8988T (cell line): ENCODE measurements at places on chromosomes 1 and 21.
A peak's percentile ranks its signal among the peaks of the same experiment; 100 is the strongest.

GRCh38 chr1:15680131-15680530 is 4.0 kb upstream of the PLEKHM2 start:
- no peak for DNase-seq

- DNase-seq = peak; percentile 40
These were observed 128.2 kb downstream of the KCNN3 start for GRCh38 chr1:154741741-154742495.

DNA sequence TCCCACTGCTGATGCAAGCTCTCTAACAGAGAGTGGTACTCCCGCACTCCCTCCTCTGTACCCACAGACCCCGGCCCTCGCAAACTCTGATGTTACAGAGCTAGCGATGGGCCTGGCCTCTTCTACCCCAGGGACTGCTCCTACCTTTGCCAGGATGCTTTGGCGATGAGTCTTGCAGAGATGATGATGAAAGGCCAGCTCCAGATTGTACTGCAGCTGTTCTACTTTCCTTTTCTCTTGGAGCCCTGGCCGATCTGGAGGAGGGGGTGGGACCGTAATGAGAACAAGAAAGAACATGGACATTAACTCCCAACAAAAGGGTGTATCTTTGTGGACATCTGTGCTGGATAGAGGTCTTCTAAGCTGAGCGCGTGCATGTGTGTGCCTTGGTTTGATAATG is 6.0 kb upstream of the LINGO4 start:
- no peak for DNase-seq

DNA sequence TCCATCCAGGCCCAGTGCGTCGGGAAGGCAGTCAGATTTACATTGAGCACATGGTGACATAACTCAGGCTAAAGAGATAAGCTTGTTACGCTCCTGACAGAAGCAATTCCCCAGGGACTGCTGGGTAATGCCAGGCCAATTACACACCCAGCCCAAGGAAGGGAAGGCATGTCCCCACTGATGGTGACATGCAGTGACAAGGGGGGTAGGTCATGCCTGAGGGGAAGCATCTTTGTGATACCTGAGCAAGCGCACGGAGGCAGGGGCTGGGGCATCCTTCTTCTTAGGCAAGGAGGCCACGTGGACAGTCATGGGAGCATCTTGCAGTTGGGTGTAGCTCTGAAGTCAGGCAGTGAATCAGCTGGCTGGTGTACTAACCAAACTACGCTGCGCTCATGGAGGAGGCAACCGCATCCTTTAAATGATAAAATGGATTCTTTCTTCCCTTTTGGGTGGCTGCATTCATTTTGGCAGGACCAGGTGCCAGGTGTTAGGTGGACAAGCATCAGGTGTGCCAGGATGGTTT is 39.6 kb upstream of the GRIK3 start:
- DNase-seq = no peak

- DNase-seq = no peak
These were observed 20.8 kb upstream of the MACF1 start for GRCh38 chr1:39183503-39184353.

DNA sequence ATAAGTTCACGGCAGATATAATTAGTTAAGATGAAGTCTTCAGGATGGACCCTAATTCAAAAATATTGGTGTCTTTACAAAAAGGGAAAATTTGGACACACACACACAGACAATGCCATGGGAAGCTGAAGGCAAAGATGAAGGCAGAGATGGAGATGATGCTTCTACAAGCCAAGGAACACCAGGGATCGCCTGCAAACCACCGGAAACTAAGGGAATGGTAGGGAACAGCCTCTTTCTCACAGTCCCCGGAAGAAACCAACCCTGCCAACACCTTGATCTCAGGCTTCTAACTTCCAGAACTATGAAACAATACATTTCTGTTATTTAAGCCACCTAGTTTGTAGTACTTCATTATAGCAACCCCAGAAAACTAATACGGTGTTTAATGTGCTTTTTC is 15.1 kb upstream of the SERTAD4 start:
- DNase-seq = no peak

- no peak for DNase-seq
These were observed 334.9 kb upstream of the AJAP1 start for GRCh38 chr1:4319496-4319895.

DNA sequence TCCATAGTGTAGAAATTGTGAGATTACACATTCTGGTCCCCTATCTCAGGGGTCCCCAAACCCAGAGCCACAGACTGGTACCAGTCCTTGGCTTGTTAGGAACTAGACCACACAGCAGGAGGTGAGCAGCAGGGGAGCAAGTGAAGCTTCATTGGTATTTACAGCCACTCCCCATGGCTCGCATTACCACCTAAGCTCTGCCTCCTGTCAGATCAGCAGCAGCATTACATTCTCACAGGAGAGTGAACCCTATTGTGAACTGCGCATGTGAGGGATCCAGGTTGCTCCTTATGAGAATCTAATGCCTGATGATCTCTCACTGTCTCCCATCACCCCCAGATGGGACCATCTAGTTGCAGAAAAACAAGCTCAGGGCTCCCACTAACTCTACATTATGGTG is 229.7 kb upstream of the IRF2BP2 start:
- no peak for DNase-seq

DNA sequence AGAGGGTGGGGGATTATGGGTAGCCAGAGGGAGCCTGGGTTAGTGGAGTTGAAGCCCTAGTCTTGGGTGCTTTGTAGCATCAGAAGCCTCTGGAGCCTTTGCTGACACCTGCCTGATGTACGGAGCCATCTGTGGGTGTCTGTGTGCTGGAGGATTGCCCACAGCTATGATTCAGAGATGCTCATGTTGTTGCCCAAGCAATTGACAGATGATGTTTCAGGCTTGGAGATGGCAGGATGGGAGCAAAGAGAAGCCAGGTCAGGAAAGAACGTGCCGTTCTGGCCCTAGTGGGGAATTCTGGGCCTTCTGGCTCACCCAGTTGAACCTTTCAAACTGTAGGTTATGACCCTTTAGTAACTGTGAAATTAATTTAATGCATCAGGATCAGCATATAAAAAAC is 27.6 kb downstream of the COQ8A start:
- no peak for DNase-seq

DNA sequence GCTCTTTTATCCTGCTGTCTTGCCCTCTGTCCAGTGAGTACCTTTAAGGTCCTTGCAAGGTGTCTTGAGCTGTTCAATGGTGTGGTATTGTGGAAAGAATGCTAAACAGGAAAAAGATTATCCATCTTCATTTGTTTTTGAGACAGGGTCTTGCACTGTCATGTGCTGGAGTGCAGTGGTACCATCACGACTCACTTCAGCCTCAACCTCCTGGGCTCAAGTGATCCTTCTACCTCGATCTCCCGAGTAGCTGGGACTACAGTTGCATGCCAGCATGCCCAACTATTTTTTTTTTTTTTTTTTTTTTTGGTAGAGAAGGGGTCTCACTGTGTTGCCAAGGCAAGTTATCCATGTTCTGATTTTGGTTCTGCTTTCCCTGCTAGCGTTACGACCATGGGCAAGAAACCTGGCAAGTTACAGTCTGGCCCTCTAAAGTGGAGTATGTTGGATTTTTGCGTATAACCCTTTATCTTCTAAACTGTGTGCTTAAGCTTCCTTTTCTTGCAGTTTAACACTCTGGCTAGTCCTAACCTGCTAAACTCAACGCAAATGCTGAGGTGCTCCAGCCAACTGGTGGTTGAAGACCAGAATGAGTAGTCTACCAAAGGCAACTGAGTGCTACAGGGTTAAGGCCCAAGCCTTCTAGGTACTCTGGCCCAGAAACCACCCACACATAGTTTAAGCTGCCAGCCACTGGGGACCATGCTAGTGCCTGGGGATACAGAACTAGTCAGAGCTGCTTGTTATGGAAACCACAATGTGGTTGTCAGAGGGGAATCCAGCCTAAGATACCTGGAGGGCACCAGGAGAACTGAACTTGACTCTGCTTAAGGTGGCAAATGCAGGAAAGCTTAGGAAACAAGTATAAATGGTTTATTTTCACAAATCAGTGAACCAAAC is 7.9 kb downstream of the RPL11 start:
- no peak for DNase-seq

DNA sequence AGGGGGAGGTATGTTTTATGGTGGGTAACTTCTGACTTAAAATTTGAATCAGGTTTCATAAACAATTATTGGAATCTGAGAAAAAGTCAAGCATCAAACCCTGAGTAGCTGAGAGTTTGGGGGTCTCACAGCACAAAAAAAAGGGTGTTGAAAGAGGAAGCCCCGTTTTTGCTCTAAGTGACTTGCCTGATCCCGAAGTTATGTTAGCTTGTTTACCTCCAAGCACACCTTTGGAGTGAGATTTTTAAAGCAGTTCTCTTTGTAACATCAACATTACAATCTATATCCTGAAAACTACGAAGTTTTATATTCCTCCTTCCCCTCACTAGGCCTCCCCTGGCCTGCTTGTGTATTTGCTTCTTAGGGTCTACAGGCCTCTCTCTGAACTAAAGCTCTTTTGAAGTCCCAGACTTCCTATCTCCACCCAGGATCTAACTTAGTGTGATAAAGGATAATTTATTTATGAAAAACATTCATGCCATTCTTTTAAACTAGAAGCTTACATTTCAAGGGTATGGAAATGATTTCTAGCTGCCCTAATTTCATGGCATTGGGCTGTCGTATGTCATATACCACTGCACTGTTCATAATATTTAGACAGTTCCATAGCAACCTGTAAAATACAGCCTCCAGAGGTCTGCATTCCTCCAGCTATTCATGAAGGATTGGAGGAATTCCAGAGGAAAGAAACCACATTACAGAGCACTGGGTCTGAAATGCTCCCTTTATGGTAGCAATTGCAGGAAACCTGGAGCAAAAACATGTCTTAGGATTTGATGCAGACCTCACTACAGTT is 36.1 kb upstream of the RGS1 start:
- no peak for DNase-seq

- no peak for DNase-seq
These were observed 19.5 kb downstream of the KCNJ6 start for GRCh38 chr21:37896788-37897187.

DNA sequence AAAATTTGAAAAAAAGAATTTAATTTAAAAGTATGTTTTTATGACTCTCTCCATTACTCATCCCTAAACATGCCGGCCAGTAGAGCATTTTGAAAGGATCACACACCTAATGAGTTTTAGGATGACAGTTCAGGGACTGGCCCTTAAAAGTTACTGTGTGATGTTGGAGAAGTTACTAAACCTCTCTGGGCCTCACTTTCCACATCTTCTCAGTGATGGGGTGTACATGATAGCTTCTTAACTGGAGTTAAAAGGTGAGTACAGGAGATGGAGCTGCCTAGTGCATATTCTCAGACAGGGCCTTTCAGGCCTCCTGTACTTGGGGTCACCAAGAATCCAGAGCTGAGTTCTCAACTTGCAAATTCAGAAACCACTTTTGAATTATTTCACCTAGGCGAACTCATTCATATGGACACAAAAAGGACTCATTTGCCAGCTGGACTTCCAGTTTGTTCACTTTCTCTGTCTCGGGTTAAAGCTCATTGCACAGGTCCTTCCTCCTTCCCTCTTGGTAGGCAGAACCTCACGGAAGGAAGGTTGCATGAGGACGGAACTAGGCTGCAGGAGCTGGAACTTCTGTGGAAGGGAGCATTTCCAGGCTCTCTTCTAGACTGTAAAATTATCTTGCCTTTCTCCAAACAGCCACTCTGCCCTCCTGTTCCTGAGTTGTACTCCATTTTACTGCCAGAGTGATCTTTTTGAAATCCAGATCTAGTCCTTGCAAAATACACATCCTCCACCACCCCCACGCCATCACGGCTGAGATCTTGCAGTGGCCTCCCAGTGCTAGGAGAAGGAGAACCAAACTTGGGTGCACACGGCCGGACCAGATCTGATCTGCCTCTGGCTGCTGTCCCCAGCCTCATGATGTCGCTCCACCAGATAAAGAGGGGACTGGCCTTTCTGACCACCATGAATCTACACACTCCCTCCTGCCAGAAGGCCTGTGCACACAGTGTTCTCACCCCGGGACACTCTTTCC is 4.3 kb upstream of the SLC30A1 start:
- no peak for DNase-seq

- peak; percentile 94 for DNase-seq
These were observed 17.3 kb downstream of the NOC2L start for GRCh38 chr1:941588-942383.

GRCh38 chr1:116882866-116883265 is 26.9 kb upstream of the PTGFRN start:
- no peak for DNase-seq

DNA sequence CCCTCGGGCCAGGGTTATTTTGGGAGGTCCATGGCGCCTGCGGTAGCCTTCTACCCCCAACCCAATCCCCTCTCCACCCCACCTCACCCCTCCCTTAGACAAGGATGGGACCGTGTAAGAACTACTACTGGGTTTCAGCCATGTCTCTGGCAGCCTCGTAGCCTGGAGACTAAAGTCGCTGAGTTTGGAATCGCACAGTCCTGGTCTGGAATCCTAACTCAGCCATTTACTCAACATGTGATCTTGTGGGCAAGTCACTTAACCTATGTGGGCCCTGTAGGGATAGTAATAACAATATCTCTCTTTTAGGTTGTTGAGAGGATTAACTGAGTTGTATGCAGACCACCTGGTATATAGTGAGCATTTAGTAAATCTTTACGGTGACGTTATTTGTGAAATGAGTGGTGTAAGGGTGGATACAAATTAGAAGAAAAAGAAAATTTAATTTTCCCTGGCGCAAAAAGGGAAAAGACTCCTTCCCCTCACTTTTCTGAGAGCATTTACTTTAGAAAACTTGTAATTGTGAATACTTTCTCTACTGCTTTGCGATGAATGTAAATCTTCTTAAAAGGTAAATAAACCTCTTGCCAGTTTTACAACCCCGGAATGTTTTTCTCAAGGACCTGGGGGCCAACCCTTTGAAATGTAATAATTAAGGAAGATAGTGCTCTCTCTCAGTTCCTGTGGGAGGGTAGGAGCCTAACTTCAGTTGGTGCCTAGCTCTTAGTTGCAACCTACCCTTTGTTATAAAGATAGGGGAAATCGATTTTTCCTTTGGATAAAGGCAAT is 615 bp upstream of the MRPS15 start:
- DNase-seq = no peak

DNA sequence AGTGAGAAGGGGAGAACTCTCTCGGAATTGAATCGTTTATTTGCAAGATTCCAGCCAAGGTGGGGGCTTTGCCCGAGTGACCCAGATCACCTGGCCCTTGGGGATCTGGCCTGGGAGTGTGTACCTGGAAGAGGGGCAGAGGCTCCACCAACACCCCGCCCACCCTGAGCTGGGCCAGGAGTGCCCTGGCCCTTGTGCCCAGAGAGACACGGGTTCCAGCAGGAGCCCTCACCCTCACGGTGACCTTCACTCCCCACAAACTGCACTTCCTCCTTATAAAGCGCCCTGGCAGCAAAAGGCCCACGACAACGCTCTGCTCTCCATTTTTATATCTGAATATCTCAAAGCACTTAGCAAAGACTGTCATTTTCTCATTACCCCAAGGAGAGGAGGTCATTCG is 16.6 kb downstream of the CASZ1 start:
- DNase-seq = no peak

DNA sequence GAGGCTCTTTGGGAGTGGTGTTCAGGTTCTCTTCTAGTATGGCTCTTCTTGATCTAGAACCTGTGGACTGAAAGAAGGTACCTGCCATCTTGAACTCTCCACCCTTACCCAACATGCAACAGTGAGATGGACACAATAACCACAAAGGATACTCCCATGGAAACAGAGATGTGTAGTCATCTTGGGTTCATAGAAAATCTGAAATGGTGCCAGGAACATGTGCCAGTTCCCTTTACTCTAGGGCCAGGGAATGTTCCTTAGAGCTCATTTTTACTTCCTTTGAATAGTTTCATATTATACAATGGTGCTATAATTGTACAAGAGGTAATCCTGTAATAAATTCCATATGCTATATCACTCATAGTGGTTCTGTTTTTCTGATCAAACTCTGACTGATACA is 13.2 kb upstream of the SCYL3 start:
- no peak for DNase-seq

- DNase-seq = no peak
These were observed 43.6 kb downstream of the LRRC7 start for GRCh38 chr1:69611316-69611715.
